Activated CD8-positive, alpha-beta memory T cell treated with anti-CD3 and anti-CD28 coated beads for 24 hours (primary cell): ENCODE measurements at places on chromosomes 3 and 15.

GRCh38 chr3:146883288-146883687 lies 278.1 kb upstream of the PLSCR5 start:
- no peak for DNase-seq

GRCh38 chr3:71785532-71786216 lies 726 bp upstream of the PROK2 start:
- DNase-seq = no peak

- DNase-seq = no peak
These were observed 68.7 kb upstream of the CGNL1 start for GRCh38 chr15:57307527-57308169.

DNA sequence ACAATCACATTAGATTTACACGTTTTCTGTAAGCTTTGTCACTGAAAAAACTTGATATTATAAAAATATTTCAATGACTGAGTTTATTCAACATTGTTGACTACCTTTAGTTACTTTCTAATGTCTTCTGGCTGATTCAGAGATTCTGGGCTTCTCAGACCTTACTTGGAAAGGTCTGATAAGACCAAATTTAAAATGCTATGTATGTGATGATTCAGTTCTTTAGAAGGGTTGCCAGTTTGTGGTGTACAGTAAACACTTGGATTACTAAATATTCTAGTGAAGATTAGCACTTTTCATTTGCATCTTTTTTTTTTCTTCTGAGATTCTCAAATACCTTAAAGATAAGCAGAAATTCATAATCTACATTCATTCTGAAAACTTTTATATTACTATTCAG lies 49.8 kb downstream of the SGO1 start:
- no peak for DNase-seq

DNA sequence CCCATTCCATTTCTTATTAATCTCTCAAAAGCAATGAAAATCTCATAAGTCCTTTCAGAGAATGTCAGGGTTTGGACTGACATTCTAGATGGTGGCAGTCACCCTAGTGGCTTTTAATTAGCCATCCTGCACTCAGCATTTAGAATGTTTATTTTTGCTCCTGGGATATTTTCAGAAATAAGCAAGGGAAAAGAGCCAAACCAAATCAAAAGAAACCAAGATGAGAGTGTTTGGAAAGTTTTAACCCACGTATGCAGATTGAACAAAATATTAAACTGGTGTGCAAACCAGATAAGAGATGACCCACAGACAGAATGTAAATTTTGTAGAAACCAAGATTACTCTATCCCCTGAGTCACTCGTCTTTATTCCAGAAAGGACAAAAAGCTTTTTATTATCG lies 275.8 kb downstream of the SQOR start:
- DNase-seq = no peak

DNA sequence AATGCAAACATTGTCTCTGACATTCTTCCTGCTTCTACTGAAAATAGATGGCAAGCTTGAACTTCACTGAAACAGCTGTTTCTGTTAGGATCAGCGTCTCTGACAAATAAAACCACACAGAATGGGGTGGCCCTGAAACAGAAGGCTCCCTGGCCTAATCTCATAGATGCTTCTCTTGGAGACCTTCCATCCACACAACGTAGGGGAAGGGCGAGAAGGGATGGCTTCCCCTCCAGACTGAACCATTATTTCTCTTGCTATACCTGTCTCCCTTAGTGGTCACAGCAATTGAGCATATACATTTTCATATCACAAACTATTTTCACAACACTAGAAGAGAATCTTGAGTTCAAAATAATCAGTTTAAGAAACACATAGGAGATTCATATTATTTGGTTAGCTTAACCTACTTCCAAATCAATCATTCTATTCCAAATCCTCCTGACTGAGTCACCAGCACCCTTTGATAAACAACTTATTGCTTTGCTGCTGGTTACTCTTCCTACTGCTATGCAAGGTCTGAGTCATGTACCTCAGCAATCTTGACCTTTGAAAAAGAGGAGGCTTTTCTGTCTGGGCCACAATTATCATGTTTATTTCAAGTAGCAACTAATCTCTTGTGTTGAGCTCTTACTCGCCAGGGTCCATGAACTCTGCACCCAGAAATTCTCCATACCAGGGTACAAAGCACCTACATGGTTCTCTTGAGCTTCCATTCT lies 45.5 kb downstream of the CBLB start:
- DNase-seq = no peak

DNA sequence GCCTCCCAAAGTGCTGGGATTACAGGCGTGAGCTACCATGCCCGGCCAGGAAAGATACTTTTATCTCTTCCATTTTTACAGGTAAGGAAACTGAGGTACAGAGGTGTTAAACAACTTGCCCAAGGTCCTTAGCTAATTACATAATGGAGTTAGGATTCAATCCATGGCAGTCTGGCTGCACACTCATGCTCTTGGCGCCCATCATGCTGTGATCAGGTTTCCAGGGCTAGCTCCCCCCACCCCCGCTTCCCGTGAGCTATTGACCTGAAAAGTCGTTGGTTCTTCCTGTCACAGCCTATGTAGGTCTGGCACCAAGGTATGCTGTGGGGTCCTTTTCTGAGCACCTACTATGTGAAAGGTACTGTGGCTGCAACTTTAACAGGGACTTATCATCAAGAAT lies 55.9 kb upstream of the LARS2 start:
- DNase-seq = no peak

GRCh38 chr3:11820531-11821041 lies 26.1 kb downstream of the TAMM41 start:
- DNase-seq = no peak

DNA sequence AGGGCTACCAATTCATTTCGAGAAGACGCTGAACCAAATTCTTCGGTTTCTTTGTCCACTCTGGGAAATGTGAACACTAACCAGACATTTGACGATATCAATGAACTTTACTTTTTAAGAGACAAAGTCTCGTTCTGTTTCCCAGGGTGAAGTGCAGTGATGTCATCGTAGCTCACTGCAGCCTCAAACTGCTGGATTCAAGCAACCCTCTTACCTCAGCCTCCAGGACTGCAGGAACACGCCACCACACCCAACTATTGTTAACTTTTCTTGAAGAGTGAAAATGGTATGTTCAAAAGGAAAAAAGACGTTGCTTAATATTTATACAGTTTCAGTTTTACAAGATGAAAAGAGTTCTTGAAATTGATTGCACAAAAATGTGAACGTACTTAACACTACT lies 30.6 kb downstream of the MB21D2 start:
- DNase-seq = no peak

- DNase-seq = no peak
These were observed 2.3 kb upstream of the LMLN start for GRCh38 chr3:197957790-197958133.

DNA sequence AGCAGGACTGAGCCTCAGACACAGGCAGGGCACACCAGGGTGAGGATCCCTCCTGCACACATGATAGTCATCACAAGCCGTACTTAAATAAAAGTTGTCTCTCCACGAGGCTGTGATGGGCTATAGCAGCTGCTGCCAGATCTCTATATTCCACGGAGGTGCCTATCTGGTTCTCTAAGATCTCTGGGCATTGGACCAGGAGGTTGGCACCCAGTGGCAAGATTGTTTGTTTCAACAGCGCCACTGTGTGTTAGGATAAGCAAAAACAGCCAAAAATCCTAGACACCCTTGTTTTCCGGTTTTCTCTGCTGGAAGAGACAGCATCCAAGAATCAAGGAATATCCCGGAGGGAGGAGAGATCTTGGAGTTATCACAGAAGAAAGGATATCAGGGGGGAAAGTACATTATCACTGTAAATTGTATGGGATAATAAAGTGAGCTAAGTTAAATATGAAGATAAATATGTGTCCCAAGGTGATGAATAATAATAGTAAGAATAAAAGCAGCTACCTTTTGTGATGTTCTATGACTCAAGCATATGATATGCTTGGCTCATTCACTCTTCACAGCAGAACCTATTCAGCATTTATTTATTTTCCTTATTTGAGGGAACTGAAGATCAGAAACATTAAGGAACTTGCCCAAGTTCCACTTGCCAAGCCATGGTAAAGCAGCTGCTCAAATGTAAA lies 90.6 kb upstream of the AKAP13 start:
- no peak for DNase-seq

DNA sequence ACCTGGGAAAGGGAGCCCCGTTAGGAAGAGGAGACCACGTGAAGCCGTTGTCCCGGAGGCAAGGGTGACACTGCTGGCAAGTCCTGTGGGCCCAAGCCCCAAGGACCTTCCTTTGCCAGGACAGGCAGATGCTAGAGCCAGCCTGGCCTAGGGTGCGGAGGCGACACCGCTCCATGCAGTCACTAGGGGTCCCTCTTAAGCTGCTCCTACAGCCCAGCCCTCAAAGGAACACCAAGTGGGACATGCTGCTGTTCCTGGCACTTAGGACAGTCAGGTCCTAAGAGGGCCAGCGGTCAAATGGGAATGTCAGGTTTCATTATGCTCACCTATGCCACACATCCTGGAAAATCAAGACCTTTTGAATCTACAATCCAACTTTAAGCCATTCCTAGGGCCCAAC lies 59.7 kb downstream of the RPN1 start:
- no peak for DNase-seq

DNA sequence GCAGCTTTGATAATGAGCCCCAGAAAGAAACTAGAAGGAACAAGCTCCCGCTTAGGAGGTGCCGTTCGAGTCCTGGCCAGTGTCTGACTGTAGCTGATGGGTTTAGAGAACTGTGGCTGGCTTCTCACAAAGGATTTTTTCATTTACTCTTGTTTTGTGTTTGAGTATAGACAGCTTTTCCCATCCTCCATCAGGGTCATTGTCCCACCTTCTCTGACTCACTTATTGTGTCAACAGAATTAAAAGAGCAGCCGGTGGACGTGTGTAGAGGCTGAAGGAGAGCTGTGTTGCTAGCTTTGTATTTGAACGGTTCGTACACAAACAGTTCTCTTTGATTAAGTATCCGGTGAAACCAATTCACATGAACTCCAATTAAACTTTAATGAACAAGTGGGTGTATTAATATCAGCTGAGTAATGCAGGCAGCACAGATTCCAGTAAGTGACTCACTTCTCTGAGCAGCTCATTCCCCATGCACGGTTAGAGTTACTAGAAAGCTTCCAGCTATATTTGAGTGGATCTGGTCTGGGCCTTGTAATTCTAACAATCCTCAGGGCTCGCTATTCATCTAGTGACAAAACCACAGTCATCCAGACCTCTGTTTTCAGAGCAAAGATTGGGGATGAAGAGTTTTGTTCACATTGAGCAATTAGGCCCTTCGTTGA lies 141.0 kb downstream of the LPP start:
- DNase-seq = no peak

GRCh38 chr15:34366271-34367065 lies 528 bp downstream of the LPCAT4 start:
- peak; percentile 77 for DNase-seq

GRCh38 chr3:163011596-163011995 lies 1515.0 kb downstream of the OTOL1 start:
- no peak for DNase-seq

DNA sequence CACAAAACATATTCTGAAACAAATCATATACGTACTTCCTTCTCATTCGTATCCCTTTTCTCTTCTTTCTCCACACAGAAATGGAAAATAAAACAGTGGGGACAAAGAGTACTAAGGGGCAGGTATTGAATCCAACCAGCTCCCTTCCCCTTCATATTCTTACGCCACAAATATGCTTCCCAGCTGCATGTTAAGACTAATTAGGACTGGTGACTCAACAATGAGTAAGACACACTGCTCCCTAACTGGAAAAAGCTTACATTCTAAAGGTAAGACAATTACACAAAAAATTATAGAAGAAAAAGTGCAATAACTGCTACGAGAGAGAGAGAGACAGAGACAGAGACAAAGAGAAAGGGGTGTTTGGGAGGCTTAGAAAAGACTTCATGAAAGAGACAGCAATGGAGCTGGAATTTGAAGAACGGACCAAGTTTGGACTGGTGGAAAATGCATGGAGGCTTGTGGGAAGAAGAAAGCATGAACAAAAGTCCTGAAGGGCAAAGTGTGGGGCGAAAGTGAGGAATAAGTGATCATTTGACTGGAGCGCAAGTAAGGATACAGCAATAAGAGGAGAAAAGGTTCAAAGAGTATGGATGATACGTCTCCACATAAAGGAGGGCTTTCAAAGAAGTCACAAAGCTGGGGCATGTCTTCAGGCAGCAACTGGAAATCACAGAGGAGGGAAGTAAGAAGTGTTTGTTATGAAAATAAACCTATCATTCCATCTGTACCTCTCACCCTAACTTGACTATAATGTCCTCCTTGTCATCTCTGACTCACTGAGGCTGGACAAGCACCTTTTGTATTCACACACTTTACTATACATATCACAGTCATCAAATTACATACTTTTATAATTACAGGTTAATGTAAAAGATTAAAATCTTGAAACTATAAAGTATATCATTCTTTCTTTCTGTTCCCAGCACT lies 49.2 kb downstream of the RYK start:
- DNase-seq = no peak

DNA sequence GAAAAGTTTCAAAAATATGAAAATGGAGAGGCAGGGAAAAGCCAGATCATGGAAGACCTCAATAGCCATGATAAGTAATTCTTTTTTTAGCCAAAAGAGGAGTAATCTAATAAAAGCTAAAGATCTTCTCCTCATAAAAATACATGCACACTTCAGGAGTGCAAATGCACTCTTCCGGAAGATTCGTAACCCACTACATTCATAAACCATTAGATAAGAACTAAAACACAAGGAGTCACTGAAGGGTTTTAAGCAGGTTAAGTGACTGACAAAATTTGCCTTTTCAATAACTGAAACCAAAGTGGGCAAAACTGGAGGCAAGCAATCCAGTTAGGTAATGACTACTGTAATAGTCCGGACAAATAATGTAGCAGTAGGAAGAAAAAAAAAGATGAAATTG lies 46.0 kb downstream of the UBE3A start:
- DNase-seq = no peak

GRCh38 chr3:117063930-117064329 lies 354.4 kb downstream of the TUSC7 start:
- DNase-seq = no peak

DNA sequence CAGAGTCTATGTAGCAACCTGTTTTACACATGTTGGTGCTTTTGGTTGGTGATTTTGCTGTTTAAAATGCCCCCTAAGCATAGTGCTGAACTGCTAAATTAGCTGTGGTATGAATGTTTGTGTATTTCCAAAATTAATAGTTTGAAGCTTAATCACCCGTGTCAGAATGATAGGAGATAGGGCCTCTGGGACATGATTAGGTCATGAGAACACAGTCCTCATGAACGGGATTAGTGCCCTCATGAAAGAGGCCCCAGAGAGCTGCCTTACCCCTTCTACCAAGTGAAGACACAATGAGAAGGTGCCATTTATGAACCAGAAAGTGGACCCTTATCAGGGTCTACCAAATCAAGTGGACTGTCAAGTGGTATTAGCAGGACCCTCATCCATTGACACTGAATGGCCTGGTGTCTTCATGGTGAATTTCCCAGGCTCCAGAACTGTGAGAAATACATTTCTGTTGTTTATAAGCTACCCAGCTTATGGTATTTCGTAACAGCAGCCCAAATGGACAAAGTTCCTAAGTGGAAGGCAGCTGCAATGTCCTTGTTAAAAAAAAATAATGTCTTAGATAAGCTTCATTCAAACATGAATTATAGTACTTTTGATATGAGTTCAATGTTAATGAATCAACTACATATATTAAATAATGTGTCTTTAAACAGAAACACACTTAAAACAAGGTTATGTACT lies 37.7 kb upstream of the FRMD4B start:
- DNase-seq = no peak
